ENCODE measurements at places on chromosomes 2 and 18.

DNA sequence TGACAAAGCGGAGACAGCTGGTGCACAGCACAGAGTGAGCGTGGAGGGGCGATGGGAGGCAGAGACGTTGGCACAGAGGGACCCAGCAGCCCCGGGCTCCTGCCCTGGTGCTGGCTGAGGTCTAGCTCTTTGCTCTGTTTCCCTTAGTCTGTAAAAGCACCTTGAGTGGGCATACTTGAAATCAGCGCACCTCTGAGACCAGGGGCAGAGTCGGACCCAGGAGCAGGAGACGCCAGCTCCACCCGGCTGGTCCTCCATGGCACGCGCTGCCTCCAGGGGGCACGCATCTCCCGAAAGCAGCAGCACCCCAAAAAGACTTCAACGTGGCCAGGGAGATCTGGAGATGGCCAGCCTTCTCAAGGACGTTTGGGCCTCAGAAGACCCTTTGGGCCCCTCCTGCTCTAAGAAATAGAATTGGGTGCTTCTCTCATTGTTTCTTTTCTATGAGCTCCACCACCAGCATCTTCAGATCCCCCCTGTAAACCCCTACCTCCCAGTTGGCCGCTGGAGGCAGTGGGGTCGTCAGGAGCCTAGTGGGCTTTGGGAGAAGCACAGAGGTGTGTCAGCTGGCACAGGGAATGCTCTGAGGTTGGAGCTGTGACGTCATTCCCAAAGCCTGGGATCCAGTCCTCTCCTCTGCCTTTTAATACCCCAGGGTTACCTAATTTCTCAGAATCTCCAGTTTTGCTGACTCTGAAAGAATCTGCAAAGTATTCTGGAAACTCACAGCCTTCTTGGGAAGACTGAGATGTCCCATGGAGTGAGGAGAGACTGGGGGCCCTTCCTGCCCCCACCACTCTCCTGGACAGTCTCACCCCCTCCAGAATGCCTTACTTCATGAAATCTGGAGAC lies 58.9 kb downstream of the CIB4 start:
- DNase-seq, result no peak

DNA sequence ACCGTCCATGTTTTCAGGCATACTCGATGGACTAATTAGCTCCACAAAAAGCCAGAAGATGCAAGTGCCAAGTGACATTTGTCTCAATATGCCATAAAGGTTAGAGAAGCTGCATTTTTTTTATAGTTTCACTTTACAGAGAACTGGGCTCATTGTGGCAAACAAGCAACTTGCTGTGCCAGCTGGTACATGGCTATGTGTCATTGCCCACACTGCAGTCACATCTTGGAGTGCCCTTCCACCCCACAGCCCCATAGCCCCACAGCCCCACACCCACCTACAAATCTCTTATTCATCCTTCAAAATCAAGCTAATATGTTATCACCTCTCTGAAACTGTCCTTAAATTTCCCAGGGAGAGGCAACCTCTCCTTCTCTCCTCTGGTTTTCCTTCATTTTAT lies 451.9 kb downstream of the ARHGAP15 start:
- no peak for DNase-seq

GRCh38 chr2:8421658-8422449 lies 260.0 kb upstream of the ID2 start:
- no peak for DNase-seq

DNA sequence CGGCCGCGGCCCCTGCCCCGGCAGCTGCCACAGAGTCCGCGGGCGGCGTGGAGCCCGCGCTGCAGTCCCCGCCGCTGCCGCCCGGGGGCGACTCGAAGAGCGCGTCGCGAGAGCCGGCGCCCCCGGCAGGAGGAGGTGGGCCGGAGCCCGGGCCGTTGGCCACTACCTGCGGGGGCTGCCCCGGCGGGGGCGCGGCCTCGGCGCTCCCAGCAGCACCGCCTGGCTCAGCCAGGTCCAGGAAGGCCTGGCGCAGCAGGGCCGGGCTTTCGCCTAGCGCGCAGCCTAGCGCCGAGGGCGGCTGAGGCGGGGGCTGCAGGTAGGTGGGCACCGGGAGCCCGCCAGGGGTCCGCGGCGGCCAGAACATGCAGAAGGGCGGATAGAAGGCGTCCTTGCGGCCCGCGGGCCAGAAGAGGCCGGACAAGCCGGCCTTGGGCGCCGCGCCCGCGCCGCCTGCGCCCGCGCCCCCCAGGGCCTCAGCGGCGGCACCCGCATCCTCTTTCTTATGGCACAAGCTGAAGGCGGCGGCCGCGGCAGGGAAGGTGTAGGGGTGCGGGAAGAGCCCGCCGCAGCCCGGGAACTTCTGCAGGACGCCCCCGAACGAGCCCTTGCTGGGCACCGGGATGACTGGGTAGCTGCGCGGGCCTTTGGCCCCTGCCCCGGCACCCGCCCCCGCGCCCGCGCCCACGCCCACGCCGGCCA lies 3.9 kb downstream of the SKOR2 start:
- no peak for DNase-seq

All from stimulated activated CD8-positive, alpha-beta memory T cell treated with anti-CD3 and anti-CD28 coated beads, Interleukin-15, amount 100 ng/mL, for 4 hours (primary cell).